ENCODE measurements at places on chromosomes 6 and 20. TPM values are rescaled to one million over a fixed set of nuclear protein-coding genes. Genes with fewer than 3 reads are reported as not detected.

DNA sequence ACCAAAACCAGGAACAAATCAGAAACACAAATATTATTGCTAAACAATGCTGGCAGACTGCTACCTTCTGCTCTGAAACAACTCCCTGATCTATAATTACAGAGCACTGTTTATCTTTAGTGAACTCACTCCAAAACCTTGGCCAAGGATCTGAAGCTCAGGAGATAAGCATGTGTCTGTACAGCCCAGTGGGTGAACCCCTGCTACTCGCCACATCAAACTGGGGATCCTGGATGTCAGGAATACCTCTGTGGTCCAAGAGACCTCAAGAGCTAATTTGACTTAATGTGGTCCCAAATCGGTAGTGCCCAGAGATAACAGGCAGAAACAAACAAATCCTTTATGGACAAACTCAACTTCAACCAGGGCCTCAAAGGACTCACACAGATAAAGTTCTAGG is 381.8 kb downstream of the KIF16B start:
- DNase-seq = no peak

- DNase-seq = no peak
Measured at GRCh38 chr6:53058388-53059195, 6.6 kb upstream of the FBXO9 start.

DNA sequence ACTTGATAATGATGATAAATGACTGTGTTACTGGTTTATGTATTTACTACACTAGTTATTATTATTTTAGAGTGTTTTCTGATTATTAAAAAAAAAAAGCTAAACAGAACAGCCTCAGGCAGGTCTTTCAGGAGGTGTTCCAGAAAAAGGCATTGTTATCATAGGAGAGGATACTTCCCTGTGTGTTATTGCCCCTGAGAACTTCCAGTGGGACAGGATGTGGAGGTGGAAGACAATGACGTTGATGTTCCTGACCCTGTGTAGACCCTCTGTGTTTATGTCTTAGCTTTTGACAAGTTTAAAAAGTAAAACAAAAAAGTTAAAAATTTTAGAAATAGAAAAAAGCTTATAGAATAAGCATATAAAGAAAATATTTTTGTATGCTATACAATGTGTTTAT is 49.1 kb downstream of the NCOA7 start:
- peak; percentile 70 for DNase-seq

The EFCAB8 gene
- under 0.01 TPM for total RNA-seq

DNA sequence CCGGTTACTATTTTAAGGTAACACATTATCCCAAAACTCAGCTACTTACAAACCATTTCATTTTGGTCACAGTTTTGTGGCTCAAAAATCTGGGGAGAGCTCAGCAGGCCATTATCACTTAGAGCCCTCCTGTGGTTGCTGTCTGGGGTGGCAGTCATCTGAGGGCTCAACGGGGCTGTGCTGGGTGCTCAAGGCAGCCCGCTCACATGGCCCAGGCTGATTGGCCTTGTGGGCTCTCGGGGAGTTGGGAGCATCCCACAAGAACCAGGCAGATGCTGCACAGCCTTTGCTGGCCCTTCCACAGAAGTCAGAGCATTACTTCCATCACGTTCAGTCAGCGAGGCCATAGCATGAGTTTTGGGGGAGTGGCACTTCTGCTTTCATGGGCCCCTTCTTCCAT is 6.3 kb upstream of the VSX1 start:
- no peak for DNase-seq

DNA sequence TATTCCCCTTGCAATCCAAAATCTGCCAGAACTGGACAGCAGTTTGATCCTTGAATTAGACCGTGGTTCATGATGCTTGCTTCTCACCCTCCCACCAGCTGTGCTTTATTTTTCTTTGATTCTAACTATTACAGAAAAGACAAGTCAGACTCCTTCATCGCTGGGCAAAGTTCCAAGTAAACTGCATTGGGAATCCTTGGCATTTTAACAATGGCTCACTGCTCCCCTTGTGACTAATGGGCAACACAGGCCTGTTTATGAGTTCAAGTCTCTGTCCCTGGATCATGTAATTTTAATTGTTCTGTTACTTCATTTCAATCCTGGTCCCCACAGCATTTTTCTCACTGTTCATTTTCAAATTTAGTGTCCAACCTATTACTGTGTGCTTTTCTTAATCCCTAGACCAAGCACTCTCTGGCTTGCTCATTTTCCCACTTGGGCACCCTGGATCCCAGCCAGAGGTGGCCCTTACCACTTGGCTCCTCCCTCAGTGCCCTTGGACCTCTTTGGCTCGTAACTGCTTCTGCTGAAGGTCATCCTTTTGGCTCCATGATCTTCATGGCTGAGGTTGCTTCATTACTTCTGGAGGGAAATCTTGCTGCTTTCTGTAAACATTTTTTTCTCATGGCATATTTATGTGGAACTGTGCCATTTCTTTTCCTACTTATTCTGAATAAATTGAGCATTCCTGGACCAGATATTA is 32.8 kb downstream of the PSMB9 start:
- peak; percentile 54 for DNase-seq

GRCh38 chr6:163579880-163580295 is 165.4 kb downstream of the QKI start:
- no peak for DNase-seq

The KCNK15 gene
- 0.17 TPM for total RNA-seq

- no peak for DNase-seq
Measured at GRCh38 chr6:44685213-44685612, 297.7 kb downstream of the CDC5L start.

DNA sequence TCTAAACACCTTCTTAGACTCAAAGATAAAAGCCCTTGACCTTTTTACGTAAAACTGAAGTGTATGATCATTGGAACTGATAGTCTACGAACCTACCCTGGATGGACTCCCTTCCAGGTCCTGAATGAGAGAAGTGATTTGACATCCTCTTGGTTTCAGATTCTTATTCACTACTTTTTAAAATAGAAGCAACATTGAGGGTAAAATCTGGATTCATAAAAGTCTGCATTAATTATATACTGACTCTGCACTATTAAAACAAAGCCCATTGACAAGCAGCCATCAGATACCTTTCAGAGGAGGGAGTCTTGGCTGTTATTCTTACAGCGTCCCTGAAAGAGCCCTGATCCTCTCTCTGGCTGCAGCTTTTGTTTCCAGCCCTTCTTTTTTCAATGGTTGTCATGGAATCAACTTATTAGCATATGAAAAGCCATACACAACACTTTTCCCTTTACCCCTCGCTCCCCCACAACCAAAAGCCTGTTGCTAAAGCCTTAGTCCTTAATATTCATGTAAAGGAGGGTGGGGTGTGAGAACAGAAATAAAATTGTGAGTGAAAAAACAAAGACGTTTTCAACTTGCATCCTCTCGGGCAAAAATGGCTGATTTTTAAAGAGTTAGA is 270.0 kb upstream of the MARCKS start:
- DNase-seq = no peak

DNA sequence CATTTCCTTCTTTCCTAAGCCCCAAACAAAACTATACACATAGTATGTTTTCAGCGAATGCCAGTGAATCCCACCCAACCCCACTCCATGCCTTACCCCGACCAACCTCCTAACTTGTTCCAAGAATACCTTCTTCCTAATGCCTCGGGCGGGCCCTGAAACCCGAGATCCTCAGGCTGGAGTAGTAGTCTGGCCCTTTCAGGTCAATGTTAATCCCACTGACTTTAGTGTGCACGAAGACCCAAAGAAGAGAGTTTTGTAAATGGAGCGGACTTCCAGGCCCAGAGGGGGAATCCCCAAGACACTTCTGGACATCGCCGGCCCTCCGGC is 394 bp downstream of the YIPF3 start:
- no peak for DNase-seq

The BMP7 gene
- not detected for total RNA-seq

GRCh38 chr6:83417880-83418663 is 12.8 kb downstream of the ME1 start:
- DNase-seq = peak; percentile 72

DNA sequence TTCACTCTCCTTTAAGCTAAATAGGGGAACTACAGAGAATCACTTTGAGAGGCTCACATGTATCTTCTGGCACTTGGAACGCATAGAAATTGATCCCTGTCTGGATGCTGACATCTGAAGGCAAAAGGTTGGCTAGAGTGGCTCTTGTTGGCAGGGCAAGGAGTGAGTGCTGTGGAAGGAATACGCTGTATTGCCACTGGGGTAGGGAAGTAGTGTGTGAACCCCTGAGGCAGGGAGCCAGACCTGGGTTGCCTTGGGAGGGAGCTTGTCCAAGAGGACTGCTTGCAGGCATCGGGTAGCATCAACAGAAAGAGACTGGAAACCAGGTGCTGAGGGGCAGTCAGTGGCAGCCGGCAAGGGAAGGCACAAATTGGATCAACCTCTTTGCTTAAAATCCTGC is 8.9 kb upstream of the MMS22L start:
- no peak for DNase-seq

The NR2E1 gene
- total RNA-seq = not detected

DNA sequence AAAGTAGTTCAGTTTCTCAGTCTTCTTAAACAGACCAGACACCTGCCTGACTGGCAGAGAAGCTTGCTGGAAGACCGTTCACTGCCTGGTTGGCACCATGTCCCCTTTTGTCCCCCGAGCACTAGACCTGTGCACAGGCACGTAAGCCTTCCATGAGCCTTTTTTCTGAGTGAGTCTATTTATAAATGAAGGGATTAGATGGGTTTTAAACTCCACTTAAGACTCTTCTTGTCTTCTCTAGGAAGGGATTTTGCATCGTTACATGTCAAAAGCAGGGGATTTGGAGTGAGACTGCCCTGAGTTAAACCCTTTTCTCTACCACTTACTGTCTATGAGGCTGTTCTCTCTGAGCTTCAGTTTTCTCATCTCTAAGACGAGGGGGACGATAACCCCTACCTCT is 37.6 kb downstream of the STK35 start:
- no peak for DNase-seq

The RNF182 gene
- total RNA-seq = 0.85 TPM

DNA sequence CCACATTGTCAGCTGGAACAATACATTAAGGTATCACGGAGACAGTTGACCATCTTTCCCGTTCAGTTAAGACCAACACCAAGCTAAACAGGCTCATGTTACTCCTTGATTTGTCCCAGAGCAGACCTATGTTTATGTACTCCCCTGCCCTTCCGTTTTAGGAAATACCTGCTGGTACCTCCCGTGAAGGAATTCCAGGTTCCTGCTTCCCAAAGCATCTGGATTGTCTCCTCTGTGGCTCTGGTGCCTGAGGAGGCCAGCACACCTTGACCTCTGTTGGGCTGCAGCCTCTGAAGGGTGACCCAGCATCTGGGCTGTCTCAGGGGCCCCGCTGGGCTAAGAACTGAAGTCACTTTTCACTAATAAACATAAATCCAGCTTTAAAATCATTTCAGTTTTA is 647.8 kb upstream of the MARCKS start:
- DNase-seq = no peak

- DNase-seq = no peak
Measured at GRCh38 chr6:45498591-45498990, 120.9 kb upstream of the SUPT3H start.

GRCh38 chr6:36246506-36247268 is 23.2 kb upstream of the PNPLA1 start:
- no peak for DNase-seq
